ENCODE measurements at places on chromosomes 2 and 18.

- DNase-seq = peak; percentile 34
Measured at GRCh38 chr18:10453806-10454680, at the start of gene APCDD1. Gene APCDD1 (plus strand): TSS chr18:10454635. CDS start chr18:10454982, 347 bp downstream.

- no peak for DNase-seq
Measured at GRCh38 chr2:21642647-21643046, 518.9 kb downstream of the TDRD15 start.

GRCh38 chr18:35484034-35484433 lies 13.7 kb downstream of the INO80C start:
- no peak for DNase-seq

DNA sequence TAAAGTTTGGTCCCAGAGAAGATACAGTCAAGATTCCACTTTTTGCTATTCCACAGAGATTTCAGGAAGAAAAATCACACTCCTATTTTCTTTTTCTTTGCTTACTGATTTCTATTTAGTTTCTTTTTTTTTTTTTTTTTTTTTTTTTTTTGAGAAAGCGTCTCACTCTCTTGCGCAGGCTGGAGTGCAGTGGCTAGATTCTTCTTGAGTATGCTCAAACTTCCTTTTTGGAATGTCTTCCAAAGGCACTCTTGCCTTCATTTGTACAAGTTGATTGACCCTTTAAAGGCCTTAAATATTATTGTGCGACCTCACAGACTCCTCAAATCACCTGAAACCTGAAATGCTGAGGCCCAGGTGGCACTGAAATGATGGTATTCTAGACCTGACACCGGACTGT lies 9.6 kb downstream of the SCN1A start:
- DNase-seq = no peak

DNA sequence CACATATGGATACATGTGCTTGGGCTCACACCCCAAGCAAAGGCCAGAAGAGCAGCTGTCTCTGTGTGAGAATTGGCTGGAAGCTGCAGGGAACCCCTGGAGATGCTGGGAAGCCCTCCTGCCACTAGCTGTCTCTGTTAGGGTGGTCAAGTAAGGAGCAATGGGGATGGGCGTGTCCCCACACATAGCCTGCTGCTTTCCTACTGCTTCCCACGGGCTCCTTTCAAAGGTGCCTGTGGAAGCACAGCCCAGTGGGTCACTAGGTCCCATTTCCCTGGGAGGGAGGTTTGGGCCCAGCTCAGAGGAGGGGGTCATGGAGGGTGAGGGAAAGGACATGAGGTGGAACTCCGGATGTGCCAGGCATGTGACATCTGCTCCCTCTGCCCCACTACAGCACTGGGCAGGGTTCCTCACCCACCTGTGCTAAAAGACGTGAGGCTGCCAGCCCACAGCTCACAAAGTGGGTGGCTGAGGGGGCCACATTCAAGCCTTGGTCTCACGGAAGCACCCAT lies 24.4 kb upstream of the MAL start:
- DNase-seq = no peak

GRCh38 chr2:44804406-44805265 lies 136.9 kb upstream of the SIX3 start:
- no peak for DNase-seq

DNA sequence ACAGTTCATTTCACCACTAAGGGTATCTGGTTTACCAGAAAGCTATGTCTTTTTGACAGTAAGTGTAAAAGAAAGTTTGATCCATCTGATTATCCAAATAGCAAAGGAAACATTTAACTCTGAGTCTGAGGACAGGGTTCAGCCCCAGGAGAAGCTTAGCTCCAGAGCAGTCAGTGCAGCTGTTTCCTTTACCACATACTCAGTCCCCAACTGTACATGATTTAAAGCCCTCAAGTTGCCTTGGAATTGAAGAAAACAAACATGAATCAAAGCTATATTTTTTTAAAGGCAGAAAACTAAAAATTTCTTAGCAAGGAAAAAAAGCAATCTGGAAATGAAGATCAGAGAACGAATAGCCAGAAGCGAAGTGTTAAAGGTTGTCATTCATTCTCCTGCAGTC lies 746.0 kb downstream of the METTL4 start:
- DNase-seq = no peak

DNA sequence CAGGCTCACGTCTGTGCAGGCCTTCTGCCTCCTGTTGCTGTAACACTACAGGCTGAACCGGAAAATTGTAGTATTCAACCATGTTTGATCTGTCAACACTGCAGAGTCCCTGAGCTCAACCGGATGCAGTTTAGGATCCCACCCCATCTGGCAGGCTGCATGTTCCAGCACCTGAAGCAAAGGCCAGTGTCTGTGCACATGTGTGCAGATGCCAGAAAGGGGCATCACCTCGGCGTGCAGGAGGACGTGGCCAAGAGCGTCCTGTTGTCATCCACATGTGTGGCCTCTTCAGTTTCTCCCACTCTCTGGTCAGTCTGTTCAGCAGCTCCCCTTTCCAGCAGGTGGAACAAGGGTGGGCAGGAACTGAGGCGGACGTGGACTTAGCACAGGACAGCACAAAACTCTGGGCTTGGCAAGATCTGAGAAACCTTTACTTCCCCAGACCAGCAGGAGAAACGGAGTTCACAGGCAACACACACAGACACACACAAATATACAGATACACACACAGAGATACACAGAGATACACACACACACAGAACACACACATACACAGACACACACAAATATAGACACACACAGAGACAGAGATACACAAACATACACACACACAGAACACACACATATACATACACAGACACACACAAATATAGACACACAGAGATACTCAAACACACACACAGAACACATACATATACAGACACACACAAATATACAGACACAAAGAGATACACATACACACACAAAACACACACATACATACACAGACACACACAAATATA lies 111.3 kb downstream of the NDUFA10 start:
- no peak for DNase-seq

- peak; percentile 53 for DNase-seq
Measured at GRCh38 chr18:3596637-3597384, 146.8 kb downstream of the TGIF1 start.

DNA sequence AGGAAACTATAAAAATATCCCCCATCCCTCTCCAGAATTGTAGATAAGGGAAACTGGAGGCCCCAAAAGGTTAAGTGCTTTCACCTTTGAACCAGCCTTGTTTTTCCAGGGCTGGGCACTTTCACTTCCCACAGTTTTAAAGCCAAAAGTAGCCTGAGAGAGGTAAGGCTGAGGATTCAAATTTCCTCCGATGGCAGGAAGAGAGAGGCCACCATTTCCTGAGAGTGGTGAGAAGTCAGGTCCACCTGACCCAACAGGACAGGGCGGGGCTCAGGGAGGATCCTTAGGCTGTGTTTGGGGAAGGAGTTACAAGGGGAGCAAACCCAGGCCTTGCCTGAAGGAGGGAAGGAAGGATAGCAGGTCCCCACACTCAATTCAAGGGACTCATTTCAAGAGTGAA lies 4.7 kb upstream of the TEX261 start:
- no peak for DNase-seq

GRCh38 chr2:118431997-118432396 lies 343.7 kb downstream of the INSIG2 start:
- DNase-seq = no peak

DNA sequence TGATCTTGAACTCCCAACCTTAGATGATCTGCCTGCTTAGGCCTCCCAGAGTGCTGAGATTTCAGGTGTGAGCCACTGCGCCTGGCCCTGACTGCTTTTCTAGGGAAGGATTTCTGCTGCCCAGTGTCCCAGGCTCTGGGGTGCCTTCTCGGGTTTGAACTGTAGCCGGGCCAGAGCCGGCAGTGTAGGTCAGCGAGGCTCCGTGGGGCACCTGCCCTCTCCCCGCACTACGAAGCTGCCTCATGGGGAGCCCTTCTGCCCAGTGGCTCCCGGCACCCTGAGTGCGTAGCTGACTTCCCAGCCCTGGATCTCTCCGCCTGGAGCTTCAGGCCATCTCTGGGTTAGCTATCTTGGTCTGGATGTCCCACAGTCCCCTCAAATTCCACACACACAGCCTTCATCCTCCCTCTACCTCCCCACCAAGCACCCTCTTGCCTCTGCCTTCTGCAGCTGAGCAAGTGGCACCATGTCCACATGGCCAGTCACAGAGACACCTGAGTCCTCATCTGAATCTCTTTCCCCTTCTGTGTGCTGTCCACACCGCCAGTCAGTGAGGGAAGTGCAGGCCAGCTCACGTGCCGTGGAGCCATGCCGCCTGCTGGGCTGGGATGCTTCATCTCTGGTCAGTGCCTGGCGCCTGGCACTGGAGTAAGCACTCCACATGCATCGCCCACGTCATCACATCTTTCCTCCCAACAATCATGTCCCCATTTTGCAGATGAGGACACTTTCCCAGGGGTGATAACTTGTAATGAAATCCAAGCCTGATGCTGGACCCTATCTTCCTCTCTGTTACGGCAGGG lies 69.2 kb downstream of the EDAR start:
- no peak for DNase-seq

DNA sequence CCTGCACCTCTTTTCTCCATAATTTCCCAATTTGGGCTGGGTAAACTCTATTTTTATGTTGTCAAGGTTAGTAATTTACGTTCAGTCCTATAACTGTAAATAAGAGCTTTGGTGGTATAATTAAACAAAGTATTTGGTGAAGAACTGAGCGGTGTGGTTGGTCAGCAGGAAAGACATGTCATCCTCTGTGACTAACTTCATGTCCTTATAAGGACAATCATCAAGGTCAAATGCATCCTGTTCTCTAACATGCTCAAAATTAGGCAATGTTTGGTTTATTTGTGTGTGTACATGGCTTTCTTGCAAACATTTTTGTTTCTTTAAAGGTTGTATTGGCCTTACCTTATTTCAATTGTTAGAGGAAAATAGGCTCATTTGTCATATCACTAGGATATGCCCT lies 121.5 kb upstream of the NABP1 start:
- no peak for DNase-seq

GRCh38 chr2:111900859-111901258 lies 2.5 kb downstream of the MERTK start:
- DNase-seq = no peak
